ENCODE measurements at places on chromosomes 6 and 20. TPM values are rescaled to one million over a fixed set of nuclear protein-coding genes. Genes with fewer than 3 reads are reported as not detected.

CLPSL1 gene
- total RNA-seq = not detected

KCNK16 gene
- not detected for total RNA-seq

HLA-DQB2 gene
- total RNA-seq = not detected

PTK6 gene
- total RNA-seq = 0.11 TPM

ARFGEF3 gene
- 6.1 TPM for total RNA-seq

MUC21 gene
- total RNA-seq = not detected
